ENCODE measurements at places on chromosomes 12 and 14.

- no peak for DNase-seq
These were observed 80.6 kb upstream of the PLEKHA5 start for GRCh38 chr12:19048943-19049342.

GRCh38 chr14:50740856-50741255 is 72.8 kb upstream of the SAV1 start:
- DNase-seq: no peak

DNA sequence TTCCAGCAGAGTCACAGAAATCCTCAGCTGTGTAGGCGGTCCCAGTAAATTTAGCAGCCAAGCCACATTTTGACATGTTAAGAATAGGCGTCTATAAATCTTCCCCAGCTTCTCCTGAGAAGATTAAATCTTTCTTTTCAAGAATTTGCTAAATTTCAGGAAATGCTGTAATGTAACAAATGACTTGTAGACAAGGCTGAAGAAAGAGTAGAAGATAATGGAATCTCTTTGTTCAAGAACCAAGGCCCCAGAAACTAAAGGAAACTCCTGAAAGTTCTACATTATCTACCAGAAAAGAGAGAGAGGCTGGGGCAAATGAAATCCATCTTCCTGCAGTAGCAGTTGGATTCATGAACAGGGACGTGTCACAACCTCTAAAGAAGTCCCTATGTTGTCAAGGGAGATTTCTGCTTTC is 760.3 kb downstream of the NOVA1 start:
- no peak for DNase-seq

DNA sequence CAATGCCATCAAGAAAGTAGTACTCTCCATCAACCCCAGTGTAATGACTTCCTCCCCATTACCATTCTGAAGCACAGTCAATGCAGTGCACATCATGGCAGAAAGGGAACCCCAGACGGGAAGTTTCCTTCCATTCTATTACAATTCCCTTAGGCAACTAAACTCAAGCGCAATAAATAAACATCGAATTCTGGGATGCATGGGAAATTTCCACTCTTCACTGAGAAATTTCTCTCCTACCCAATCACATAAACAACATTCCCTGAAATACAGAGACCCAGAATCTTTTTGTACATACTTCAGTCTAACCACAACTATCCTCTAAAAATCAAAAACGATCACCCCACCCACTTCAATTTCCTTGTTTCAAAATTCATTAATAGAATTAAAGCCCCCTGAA is 20.0 kb downstream of the SARNP start:
- no peak for DNase-seq

DNA sequence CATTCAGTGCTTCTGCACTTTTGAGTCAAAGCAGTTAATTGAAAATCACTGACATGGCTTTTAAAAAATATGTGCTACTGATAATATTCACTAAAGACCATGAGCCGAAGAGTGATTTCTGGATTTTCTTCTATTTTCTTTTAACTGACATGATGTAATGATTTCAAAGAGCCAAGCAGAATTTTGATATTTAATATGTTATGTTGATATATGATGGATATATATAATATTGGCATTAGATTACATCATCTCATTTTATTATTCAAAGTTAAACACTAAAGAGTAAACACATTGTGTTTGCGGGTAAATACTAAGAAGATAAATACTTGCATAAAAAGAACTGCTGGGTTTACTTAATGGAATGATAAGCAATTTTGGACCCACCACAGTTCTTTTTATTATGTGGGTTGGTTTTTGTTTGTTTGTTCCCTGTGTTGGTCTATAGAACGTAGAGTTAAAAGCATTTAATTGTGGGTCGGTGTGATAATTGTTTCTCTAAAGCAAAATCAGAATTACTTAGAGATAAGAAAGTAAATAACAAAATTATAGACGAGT is 692 bp downstream of the SPIC start:
- DNase-seq: no peak

- DNase-seq: no peak
These were observed 394.2 kb downstream of the DPF3 start for GRCh38 chr14:72499746-72500145.

DNA sequence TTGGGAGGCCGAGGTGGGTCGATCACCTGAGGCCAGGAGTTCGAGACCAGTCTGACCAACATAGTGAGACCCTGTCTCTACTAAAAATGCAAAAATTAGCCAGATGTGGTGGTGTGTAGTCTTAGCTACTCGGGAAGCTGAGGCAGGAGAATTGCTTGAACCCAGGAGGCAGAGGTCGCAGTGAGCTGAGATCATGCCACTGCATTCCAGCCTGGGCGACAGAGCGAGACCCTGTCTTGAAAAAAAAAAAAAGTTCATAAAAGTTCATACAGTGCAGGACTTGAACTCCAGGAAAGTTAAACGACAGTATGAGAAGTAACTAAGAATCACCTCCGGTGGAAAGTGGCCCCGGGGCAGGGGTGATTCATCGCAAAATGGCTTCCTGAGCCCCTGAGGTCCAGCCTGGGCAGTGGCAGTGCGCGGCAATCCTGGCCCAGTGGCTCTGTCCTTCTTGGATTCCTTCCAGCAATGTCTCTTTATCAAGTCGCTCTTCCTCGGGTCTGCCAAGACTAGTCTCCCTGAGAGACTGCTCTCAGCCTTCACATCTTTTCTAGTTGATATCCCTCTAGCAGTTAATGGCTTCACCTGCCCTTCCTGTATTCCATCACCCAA is 16.7 kb upstream of the MAP1LC3B2 start:
- DNase-seq: no peak

DNA sequence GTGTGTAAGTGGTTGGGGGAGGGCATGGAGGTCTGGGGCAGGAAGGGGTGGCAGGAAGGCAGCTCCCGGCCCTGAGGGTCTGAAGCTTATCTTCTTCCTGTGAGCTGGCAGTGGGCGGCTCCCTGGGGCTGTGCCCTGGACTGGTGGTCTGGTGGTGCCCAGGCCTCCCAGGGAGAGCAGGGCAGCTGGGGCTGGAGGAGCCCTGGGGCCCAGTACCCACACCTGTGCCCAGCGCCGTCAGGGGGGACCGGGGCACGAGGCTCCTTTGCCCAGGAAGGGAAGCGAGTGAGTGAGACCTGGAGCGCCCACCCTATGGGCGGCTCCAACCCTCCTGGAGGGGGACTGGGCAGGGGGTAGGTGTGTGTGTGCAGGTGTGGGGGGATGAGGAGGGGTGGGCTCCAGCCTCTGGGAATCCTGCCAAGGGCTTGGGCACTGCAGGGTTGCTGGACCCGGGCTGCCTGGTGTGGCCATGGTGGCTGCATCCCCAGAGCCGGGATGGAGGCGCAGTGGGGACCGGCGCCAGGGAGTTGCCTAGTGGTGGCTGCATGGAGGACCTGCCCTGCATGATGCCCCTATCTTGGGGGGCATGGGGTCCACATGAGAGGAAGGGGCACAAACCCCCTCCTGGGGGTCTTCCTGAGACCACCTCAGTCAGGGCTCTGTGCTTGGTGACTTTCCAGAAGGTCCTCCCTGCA is 353.6 kb downstream of the TMEM121 start:
- DNase-seq: peak; percentile 85

DNA sequence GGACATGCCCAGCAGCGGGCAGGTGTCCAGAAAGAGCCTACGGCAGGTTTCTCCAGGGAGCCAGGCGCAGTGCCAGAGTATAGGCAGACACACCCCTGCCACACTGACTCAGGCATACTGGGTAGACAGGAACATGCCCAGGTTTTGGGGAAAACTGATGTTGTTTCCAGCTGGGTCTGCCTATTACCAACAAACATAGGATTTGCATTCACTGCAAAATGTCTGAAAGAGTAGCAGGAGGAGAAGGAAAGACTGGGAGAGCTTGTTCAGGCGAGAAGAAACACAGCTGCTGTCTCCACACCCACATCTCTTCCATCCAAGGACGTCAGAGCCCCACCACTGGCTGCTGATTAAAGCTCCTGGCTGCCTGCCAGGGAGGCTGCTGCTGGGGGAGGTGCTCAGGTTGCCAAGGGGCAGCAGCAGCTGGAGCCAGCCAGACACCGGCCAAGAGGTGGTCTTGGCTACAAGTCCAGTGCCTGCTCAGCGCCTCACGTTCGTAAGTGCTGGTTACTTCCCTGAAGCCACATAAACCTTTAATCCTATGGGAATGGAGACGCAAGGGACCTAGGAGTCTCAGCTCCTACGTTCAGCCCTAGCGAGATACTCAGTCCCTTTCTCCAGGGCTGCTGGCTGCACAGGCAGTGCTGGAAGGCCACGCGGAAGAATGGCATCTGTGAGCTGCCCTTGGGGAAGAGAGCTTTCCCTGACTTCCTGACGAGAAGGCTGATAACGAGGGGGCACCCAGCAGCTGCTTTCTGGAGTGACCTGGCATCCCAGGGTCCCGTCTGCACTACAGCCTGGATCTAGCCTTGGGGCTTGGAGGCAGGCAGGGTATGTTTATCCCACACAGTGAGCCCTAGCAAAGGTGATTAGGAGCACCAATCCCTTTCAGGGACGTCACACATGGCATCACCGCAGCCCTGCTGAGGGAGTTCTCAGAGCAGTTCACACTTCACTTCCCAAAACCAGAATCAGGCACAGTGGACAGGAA is 58.1 kb downstream of the PLEKHG3 start:
- DNase-seq: no peak

GRCh38 chr12:131473261-131473660 is 237.6 kb upstream of the SFSWAP start:
- no peak for DNase-seq

DNA sequence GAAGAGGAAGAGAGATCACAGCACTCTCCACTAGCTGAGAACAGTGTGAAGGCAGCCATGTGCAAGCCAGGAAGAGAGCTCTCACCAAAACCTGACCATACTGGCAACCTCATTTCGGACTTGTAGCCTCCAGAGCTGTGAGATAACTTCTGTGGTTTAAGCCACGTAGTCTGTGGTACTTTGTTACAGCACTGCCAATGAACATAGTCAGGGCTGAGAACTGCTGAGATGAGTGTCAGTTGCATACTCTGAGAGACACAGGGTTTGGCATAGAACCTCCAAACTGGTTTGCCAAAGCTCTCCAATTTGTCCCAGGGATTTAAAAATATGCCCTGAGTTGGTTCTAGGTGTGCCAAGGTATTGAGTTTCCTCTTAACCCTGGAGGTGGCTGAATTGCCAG is 218.6 kb downstream of the ATP23 start:
- no peak for DNase-seq

- DNase-seq: no peak
These were observed 682 bp downstream of the FLRT2 start for GRCh38 chr14:85530626-85531025.

DNA sequence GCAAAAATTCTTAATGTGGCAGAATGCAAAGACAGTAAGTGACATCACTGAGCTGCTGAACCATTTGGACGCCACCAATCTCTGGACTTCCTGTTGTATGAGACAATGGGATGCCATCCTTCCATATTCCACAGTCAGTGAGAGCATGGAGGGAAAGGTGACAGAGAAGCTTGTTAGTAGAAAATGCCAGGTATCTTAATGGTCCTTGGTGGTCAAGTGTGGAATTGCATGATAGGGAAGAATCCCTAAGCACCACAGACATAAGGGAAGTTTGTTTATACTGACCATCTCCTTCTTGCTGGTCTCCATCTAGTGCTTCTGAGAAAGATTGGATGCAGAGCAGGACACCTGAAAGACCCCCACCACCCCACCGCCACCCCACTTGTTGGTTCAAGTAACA is 1410.0 kb upstream of the TMEM132C start:
- DNase-seq: no peak

DNA sequence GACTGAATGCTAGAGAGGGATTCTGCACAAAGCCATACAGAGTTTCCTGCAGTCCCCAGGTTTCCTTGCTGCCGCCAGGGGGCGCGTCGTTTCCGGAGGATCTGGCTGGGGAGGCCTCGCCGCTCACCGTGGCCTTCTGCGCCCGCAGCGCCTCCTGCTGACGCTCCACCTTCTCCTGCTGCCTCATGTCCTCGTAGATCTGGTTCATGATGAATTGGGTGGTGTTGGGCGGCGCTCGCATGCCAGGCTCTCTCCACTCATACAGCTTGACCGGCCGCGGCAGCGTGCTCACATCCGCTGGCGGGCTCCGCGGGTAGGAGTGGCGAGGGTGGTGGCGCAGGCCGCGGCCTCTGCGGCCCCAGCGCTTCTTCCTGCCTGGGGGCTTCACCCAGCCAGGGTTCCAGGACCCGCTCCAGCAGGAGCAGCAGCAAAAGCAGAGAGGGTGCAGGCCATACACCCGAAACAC is 987 bp downstream of the CCER1 start:
- DNase-seq: no peak

GRCh38 chr12:40054555-40055227 is 51.2 kb downstream of the SLC2A13 start:
- DNase-seq: no peak

DNA sequence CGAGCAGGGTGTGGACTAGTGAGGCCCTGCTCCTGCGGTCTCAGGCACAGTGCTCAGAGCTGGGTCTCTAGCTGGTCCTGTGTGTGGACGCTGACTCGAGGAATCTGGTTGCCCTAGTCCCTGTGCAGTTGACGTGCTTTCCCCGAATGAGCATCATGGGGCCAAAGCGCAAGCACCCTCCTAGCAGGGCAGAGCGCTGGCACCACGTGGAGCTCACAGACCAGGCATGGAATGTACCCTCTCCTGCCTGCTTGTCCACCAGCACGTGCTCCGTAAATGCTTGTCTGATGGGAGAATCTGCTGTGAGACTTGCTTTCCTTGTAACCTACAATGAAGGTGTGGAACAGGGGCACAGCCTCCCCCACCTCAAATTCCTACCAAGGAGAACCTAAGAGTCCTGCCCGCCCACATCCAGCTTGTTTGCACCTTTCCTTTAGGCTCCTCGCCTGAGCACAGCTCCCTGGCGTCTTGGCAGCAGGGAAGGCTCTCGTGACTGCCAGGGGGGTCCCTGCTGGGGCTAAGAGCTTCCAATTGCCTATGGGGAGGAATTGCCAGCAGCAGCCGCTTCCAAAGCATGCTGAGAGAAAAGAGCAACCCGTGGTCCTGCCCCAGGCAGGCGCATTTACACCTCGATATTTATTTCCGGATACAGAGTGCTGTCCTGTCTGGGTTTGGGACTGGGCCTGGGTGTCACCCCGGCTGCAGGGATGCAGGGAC is 125.0 kb downstream of the PIWIL1 start:
- DNase-seq: no peak

DNA sequence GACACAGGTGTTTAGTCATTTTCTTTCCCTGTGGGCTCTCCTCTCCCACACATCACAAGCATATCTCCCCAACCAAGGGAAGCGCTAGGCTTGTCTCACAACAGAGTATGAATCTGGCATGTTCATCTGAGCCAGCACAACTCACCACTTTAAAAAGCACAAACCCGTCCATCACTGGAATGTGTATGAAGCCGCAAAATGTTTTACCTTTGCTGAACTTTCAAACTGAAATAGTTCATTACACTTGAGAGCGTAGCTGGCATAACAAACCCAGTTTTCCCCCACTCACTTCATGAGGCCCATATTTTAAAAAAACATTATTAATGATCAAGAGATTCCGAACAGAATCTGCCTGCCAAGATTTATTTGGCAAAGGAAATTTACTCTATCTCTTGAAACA is 15.8 kb downstream of the NID2 start:
- no peak for DNase-seq
